Activated CD4-positive, alpha-beta memory T cell treated with anti-CD3 and anti-CD28 coated beads, Interleukin-2, amount 10 ng/mL, durations not matched to agents 7 days and 5 days (primary cell): ENCODE measurements at places on chromosomes 7 and 10. TPM values are rescaled to one million over a fixed set of nuclear protein-coding genes. Genes with fewer than 3 reads are reported as not detected.

GRCh38 chr7:97555857-97556421 lies 175.9 kb upstream of the TAC1 start:
- DNase-seq, result no peak

DNA sequence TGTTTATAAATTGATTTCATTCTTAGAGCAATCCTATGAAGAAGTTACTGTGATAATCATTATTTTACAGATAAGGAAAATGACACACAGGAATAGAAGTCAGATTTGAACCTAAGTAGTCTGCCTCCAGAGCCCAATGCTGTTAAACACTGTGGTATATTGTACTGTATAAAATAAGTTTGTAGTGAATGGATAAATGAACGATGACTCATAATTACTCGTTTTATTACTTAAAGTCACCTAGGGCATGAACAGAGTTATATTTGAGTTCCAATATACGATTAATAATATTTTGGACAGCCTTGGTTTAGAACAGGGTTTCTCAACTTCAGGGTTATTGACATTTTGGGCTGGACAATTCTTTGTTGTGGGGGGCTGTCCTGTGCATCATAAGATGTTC lies 7.8 kb upstream of the BTRC start:
- DNase-seq, result no peak

GRCh38 chr7:76220185-76221057 lies 18.7 kb downstream of the SRRM3 start:
- no peak for DNase-seq

- no peak for DNase-seq
Measured at GRCh38 chr7:116322541-116322940, 112.2 kb downstream of the TES start.

DNA sequence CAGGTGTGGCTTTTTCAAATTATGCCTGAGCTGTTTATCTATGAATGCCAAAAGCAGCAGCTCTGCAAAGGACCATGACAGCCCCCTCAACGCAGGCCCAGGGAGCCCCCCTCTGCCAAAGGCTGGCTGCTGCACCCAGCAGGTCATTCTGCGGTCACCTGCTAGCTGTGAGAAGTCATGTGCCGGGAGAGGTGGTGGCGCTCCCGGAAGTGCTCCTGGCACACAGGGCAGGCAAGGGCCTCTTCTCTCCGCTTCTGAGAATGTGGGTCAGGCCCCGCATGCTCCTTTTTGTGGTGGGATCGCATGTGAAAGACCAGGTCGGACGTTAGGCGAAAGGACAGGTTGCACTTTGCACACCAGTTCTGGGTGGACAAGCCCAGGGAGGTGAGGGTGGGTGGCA lies 16.4 kb downstream of the ZNF488 start:
- DNase-seq, result no peak

- no peak for DNase-seq
Measured at GRCh38 chr7:91957823-91958222, 17.2 kb downstream of the AKAP9 start.

The OPALIN gene
- total RNA-seq, result not detected
